ENCODE measurements at places on chromosomes 3 and 15.

- no peak for DNase-seq
Observed at GRCh38 chr15:23484870-23485269, 37.8 kb upstream of the GOLGA6L2 start.

GRCh38 chr3:16361087-16361486, 96.1 kb downstream of the OXNAD1 start:
- no peak for DNase-seq

DNA sequence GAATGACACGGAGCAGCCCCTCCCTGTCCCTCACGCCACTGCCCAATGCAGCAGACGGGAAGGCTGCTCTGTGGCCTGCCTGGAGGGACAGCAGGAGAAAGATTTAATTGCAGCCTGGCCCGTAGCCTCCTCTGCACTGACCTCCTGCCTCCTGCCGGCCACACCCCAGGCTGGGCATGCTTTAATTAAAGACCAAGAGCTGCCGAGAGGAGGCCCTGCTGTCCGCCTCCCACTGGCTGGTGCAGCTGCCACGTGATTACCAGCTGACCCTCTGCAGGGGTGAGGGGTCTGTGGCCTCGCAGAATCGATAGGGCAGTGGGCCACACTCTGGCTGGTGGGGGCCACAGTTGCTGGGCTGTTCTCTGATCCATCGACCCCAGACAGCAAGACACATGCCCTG, 100.2 kb upstream of the PRR23E start:
- DNase-seq = no peak

- no peak for DNase-seq
Observed at GRCh38 chr3:123799544-123800361, 84.4 kb downstream of the MYLK start.

GRCh38 chr3:20056725-20057611, 16.7 kb downstream of the KAT2B start:
- DNase-seq = peak; percentile 18

DNA sequence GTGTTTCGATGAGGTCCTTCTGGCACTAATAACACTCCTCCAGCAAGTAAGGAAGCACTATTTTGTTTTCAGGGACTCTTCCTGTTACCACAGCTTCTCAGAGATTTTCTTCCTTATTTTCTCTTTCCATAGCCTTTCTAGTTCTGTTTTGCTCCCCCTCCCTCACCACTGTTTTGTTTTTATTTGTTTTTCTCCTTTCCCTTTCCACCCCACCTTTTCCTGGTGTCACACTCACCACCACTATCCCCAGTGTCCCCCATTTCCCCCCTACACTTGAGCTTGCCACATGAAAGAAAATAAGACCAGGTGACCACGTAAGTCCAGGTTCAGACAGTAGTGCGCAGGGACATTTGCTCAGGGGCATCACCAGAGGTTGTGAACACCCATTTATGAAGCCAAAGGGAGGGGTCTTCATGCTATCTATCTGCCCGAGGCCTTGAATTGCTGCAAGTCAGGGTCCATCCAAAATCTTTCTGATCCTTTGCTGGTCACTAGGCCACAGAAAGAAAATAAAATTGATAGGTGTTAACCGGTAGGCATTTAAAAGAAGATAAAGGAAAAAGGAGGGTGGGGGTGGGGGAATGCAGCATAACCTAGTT, 1.4 kb upstream of the RFTN1 start:
- DNase-seq = no peak

DNA sequence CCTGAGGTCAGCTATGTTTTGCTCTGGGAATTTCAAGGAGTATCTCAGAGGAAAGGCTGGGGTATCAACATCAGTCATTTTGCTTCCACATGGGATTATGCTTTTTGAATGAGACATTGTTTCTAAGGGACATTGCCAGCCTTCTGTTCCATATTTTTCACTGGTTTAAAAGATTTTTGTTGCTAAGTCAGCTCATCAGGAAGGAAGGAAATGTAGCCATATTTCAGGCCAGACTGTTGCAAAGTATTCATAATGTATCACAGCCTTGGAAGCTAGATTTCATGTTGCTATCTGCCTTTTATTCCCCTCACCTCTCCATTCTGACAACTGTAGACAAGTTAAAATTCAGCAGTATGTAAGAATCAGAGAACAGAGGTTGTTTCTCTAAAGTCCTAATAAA, 61.0 kb upstream of the CHRM5 start:
- DNase-seq = no peak

DNA sequence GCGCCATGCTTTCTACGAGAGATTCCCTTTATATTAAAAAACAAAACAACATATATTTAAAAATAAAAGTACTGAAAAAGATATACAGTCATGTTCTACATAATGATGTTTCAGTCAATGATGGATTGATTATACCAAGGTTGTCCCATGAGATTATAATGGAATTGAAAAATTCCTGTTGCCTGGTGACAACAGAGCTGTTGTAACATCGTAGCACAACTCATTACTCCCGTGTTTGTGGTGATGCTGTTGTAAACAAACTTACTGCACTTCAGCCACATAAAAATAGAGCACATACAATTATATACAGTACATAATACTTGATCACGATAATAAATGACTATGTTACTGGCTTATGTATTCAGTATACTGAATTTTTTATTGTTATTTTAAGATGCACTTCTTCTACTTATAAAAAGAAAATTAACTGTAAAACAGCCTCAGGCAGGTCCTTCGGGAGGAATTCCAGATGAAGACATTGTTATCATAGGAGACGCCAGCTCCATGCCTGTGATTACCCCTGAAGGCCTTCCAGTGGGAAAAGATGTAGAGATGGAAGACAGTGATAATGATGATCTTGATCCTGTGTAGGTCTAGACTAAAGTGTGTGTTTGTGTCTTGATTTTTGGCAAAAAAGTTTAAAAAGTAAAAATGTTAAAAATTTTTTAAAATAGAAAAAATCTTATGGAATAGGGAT, 11.7 kb downstream of the CCR1 start:
- no peak for DNase-seq

DNA sequence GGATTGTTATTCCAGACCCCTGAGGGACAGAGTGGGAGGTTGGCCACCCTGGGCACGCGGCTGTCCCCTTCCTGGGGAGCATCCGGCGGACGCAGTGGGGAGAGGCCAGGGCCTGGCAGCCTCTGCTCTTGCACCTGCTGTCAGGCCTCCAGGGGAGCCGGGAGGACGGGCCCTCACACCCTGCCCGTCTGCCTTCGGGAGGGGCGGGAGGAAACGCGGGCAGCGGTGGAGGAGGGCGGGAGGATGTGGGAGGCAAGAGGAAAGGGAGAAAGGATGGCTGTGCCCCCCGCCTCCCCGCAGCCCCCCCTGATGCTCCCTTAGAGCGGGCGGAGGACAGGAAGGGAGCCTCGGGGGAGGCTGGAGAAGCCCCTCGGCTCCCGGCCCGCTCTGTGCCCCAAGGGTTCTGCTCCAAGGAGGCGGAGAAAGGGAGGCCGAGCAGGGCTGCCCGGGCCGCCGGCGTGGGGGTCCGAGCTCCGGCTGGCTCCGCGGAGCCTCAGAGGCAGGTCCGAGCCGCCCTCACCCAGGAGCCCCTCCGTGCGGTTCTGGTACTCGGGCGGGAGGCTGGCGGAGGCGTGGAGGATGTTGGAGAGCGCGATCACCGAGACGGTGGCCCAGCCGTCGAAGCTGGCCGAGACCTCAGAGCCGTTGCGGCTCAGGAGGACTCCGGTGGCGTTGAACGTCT, 40.9 kb downstream of the MUC20 start:
- DNase-seq = no peak

- DNase-seq = no peak
Observed at GRCh38 chr15:28887339-28888174, 1.8 kb downstream of the APBA2 start.

GRCh38 chr15:98231696-98232440, 271.4 kb downstream of the ARRDC4 start:
- no peak for DNase-seq

DNA sequence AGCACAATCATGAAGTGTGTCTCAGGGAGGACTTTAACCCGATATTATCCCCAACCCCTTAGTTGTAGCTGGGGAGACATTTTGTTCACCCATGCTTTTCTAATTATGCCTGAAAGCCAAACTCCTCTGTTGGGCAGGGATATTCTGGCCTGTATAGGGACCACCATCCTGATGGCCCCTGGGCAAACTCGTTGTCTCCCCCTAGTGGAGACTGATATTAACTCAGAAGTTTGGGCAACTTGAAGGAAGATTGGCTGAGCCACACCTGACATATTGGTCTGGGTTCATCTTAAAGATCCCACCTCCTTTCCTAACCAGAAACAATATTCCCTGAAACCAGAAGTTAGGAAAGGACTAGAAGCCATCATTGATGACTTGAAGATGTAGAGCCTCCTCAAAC, 42.3 kb downstream of the TM4SF18 start:
- no peak for DNase-seq

DNA sequence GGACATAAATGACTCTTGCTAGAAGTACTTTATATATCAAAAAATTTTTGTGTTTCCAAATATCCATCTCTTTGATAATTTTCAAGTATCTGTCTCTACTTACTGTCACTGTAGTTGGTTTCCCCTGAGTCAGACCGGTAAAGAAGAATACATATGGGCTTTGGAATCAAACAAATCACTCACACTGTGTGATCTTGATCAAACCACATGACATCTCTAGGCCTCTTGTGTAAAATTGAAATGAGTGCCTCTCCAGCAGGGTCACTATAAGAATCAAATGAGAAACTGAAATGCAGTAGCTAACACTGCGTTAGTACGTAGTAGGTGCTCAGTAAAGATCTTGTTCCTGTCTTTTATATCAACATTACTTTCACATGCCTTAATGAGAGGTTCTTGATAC, 314.6 kb upstream of the STT3B start:
- no peak for DNase-seq

DNA sequence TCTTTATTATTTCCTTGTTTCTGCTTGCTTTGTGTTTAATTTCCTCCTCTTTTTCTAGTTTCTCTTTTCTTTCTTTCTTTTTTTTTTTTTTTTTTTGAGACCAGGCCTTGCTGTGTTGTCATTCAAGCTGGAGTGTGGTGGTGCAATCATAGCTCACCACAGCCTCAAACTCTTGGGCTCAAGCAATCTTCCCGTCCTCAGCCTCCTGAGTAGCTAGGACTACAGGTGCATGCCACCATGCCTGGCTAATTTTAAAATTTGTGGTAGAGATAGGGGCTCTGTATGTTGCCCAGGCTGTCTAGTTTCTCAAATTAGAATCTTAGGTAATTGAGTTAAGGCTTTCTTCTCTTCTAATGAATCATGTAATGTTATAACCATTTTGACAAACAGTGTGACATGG, 22.4 kb downstream of the SLMAP start:
- no peak for DNase-seq

- DNase-seq = no peak
Observed at GRCh38 chr3:185711255-185711870, 113.5 kb downstream of the IGF2BP2 start.

GRCh38 chr3:13846716-13847570, 32.9 kb downstream of the WNT7A start:
- no peak for DNase-seq

DNA sequence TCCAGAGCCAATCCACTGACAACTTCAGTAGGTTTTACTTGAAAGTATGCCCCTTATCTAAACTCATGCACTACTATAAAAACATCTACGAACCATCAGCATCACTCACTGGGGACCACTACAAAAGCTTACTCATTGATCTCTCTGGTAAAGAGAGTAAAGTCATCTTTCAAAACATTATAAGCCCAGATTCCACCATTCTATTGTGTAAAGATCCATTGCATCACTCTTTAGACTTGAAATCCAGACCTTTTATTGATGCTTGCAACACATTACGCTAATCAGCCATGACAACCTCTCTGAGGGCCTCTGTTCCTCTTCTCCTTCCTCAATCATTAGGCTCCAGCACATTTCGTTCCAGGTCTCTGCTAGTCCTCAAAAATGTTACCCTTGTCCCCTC, 248.9 kb upstream of the WNT5A start:
- no peak for DNase-seq

DNA sequence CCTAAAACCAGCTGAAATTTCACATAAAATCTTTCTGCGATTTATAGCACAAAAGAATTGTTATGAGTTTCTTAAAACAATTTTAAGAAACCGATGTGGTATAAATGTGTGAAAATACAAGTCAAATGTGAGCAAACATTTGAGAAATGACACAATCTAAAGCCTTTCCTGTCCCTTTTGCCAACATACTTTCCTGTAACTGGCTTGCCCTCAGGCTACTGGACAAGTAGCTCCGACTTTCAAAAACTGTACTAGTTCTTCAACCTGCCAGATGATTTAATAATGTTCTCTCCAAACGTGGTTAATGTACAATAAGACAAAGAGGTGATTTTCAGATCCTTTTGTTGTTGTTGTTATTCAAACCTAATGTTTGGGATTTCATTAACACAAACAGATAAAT, 105.9 kb upstream of the ARHGEF26 start:
- no peak for DNase-seq

DNA sequence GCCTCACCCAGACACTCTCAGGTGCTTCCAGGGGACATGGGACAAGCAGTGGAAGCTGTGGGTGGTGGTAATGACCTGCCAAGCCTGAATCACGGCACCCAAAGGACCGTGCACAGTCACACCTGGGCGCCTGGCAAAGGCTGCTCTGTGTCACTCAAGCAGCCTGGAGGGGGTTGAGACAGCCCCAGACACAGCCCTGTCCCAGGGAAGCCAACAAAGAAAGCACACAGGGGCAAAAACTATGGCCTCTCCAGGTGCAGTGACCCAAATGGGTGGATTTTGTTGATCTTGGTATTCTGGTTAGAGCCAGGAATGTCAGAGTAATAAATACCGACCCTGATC, 15.0 kb upstream of the OCA2 start:
- no peak for DNase-seq

DNA sequence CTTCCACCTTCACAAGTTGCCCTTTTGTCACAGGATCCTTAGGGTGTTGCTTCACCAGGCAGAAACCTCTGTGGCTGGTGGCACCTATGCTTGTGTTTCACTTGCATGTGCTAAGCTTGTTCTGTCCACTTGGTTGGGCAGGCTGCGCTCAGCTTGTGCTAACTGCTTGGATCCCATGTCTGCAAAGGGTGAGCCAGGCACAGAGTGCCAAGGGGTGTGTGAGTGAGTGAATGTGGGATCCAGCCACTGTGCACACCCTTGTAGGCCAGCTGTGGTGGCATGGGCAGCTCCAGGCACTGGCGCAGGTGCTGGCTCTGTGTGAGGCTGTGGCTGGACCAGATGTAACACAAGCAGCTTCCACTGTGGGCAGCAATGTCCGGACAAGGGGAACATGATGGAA, 728.7 kb upstream of the ROBO1 start:
- DNase-seq = no peak

DNA sequence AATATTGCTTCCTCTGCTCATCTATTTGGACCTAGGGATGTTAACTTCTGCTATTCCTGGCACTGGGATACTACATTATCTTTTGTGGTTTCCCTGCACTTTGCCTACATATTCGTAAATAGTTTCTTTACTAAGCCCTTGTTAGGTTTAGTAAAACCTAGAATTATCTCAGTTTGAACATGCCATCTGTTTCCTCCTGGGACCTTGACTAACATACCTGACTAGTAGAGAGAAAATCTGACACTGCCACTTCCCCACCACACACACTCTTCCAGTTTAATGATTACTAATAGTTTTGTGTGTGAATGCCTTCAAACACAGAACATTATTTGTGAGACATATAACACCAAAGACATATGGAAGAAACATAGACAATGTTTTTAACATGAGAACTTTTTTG, 28.2 kb upstream of the SOX2 start:
- DNase-seq = no peak

Data from NCI-H446 treated with DMSO at 0.1 percent for 48 hours (cell line).